ENCODE measurements at places on chromosomes 2 and 18. TPM values are rescaled to one million over a fixed set of nuclear protein-coding genes. Genes with fewer than 3 reads are reported as not detected.
A peak's percentile ranks its signal among the peaks of the same experiment; 100 is the strongest.

TRIM54 gene
- 0.24 TPM for total RNA-seq

KIAA2012 gene
- total RNA-seq: not detected

TUBA4B gene
- total RNA-seq: not detected

GYPC gene
- total RNA-seq: 179 TPM

DNA sequence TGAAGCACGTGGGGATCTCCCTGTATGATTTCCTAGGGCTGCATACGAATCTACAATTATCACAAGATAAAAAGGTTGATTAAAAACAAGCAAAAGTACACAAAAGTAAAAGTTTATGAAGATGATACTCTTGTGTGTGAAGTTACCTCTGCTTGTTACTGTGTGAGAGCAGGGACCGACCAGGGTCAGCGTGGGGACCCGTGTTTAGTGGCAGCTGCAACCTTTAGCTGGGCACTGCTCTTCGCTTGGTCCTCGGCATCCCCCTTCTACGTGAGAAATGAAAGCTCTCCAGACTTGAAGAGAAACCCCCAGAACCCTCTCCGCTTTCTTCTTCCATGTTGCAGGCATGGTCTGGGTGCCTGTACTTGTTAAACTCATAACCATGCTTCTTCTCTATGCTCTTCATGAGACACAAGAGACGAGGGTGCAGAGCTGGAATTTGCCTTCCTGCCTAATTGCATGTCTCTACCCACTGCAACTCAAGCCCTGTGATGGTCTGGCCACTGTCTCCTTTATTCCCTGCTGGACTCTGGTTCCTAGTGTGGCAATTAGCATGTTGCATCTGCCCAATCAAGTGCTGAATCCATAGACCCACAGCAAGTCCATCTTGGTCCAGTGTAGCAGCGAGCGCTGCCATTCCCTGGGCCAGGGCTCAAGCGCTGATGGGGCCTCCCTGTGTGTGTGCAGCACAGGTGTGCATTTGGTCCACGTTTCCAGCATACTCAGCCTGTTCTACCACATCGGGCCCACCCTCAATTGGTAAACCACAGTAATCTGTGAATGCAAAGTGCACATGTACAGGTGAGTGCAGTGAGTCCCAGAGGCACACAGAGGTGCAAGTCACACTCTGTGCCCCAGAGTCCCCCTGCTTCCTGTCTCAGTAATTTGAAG is 88.5 kb downstream of the TWIST2 start:
- no peak for DNase-seq

- DNase-seq: no peak
These were observed 773.9 kb upstream of the LRATD1 start for GRCh38 chr2:13858626-13859025.

GRCh38 chr2:119402645-119403560 is 28.8 kb upstream of the TMEM37 start:
- DNase-seq: no peak

- DNase-seq: no peak
These were observed 177.9 kb upstream of the SETBP1 start for GRCh38 chr18:44502790-44503189.

- no peak for DNase-seq
These were observed 35.1 kb downstream of the DCAF17 start for GRCh38 chr2:171469176-171469575.

- DNase-seq: no peak
These were observed 8.2 kb downstream of the SLC35F6 start for GRCh38 chr2:26772064-26773001.

DNA sequence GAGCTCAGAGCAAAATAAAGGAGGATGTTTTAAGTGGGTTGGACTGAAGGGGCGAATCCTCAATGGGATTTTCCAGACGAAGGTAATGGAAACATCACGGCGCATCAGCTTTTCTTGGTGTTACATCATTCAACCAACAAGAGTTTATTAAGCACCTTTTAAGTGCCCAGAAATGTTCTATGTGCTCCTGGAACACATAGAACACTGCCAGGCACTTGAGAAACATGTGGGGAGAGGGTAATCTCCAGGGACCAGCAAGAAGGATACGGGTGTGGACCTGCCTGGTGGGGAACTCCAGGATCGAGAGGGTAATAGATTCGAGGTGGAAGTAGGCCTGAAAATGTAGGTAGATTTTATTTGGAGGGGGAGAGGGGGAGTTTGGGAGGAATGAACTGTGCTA is 168.6 kb downstream of the PRKCE start:
- DNase-seq: no peak

DNA sequence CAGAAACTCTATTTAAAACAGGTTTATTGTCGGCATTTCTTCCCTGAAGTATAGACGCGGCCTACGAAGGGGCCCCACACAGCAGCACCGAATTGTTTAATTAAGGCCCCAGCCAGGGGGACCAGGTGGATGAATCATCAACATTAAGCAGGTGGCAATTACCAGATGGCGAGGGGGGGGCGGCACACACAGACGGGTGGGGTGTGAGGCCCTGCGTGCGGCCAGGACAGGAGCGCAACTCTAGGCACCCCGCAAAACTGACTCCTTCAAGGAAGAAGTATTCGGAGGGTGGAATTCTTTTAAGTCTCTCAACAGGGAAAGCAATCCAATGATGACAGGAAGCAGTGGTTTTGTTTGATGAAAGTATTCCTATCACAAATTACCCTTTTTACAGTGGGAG is 830.4 kb downstream of the GALR1 start:
- no peak for DNase-seq

DNA sequence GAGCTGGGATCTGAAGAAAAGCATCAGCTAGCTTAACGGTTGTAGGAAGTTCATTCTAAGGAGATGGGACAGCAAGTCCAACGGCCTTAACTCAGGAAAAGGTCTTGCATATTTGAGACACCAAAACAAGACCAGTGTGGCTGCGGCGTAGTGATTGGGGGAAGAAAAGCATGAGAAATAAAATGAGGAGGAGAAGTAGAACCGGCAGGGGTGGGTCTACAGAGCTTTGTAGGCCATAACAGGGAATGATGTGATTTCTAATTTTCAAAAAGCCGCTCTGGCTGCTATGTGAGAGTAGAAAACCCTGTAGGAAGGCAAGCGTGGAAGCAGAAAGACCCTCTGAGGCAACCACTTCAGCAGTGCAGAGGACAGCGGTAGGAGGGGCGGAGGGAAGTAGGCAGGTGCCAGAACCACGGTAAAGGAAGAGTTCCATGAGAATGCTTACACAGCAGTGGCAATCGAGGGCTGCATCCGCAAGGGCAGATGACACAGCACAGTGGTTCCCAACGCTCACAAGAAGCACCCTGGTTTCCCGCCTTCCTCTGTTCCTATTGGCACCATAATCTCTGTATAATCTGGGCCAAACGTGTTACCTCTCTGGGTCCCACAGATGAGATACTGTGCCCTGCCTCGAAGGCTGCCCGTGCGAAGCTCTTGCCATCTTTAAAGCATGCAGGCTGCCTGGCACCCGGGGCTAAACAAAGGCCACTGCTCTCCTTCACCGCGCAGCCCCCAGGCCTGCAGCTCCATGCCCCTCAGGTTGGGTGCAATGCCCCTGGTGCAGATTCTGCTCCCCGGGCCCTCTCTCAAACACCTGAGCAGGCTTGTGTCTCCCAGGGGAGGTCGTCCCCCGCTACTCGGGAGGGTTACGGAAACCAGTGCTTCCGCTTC is 795 bp downstream of the ANKRD39 start:
- peak; percentile 25 for DNase-seq

DNA sequence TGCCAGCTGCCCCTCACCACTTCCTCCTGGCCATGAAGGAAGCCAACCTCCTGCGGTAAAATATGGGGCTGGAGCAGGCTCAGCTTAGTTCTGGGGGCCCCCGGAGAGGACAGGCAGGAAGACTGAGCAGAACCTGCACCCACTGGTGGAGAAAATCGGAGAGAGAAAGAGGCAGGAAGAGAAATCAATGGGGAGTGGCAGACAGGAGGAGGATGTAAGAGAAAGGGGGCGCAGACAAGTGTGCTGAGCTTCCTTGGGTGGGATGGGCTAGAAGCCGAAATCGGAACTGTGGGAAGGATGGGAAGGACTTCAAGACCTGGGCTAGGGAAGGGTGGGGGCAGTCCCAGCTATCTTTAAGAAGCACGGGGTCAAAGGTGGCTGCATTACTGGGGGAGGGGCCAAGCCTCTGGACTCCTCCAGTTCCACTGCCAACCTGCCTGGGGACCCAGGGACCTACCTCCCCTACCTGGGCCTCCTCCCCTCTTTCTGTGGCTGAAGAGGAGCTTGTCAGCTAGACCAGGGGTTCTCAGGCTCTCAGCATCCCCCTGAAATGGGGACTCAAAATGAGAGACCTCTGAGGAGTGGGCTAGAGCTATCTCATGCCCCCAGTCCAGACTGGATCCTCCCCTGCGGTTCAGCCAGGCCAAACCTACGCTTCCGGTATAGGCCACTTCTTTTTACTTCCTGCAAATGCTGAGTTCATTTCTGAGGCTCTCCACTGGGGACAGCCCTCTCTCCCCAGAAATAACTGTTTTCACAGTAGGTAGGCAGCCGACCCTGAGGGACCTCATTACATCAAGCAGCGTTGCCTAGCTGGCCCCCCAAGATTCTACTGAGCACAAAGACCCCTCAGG is 33.6 kb upstream of the B3GNT7 start:
- DNase-seq: no peak

- DNase-seq: no peak
These were observed 145.4 kb downstream of the TMEFF2 start for GRCh38 chr2:192049362-192049761.

DNA sequence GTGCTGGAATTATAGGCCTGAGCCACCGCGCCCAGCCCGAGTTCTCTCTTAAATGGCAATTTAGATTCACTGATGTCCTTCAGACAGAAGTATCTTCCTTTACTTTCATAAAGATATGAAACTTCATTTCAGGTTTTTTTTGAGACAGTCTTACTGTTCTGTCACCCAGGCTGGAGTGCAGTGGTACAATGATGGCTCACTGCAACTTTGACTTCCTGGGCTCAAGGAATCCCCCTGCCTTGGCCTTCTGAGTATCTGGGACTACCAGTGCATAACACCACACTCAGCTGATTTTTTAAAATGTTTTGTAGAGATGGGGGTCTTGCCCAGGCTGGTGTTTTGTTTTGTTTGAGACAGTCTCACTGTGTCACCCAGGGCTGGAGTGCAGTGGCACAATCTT is 13.2 kb downstream of the ITGB1BP1 start:
- DNase-seq: no peak

GRCh38 chr2:96150791-96151594 is 5.8 kb upstream of the DUSP2 start:
- DNase-seq: no peak

DNA sequence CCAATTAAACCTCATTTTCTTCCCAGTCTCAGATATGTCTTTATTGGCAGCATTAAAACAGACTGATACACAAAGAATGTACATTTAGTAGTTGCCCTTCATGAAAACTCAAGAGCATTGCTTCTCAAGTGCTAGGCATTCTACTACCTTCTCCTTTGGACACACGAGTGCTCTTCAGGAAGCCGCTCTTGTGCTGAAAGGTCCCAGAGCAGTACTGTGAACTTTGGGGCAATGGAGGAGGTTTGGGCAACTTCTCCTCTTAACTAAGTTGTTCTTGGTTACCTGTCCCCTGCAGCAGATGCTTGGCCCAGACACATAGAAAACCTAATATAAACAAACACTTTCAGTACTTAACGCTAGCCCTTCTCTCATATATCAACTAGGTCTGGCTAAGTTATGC is 362.8 kb downstream of the DPP10 start:
- no peak for DNase-seq

- no peak for DNase-seq
These were observed 28.7 kb downstream of the DYSF start for GRCh38 chr2:71482055-71482454.

DNA sequence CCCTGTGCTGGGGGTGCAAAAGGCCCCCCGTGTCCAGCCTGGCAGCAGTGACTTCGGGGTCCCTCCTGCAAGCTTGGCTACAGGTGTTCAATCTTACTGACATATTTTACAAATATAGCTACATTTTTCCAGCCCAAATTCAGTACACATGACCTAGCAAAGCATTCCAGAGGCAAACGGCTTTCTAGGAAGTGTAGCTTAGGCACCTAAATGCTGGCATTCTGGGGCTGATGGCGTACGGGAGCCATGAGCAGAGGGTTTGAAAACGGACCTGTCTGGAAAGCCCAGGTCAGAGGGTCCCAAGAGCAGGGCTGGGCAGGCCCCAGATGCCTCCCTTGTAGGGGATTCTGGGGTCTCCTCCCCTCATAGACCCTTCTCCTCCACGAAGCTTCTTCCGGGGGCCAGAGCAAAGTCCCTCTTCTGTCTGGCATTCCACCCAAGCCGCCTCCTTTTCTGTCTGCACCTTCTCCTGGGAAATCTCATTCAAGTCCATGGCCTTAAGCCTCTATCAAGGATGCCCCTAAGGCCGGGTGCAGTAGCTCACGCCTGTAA is 63.3 kb upstream of the ASAP2 start:
- no peak for DNase-seq

DNA sequence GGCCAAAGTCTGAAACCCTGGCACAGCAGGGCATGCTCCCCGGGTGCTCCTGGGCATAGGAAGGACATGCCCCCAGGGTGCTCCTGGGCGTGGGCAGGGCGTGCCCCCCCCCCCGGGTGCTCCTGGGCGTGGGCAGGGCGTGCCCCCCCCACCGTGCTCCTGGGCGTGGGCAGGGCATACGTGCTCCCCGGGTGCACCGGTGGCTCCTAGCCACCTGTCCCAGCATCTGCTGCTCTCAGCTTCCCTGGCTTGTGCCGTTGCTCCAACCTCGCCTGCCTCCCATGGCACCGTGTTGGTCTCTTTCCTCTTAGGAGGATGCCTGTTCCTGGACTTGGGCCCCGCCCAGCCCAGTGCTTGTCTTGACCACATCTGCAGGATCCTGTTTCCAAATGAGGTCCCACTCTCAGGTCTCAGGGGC is 95.6 kb upstream of the CTDP1 start:
- DNase-seq: no peak

GRCh38 chr2:109139865-109140396 is 10.9 kb downstream of the SH3RF3 start:
- DNase-seq: no peak

- DNase-seq: no peak
These were observed 212.3 kb downstream of the MGAT5 start for GRCh38 chr2:134466141-134466540.

- DNase-seq: peak; percentile 7
These were observed 37.8 kb upstream of the FZD5 start for GRCh38 chr2:207807516-207807915.

DNA sequence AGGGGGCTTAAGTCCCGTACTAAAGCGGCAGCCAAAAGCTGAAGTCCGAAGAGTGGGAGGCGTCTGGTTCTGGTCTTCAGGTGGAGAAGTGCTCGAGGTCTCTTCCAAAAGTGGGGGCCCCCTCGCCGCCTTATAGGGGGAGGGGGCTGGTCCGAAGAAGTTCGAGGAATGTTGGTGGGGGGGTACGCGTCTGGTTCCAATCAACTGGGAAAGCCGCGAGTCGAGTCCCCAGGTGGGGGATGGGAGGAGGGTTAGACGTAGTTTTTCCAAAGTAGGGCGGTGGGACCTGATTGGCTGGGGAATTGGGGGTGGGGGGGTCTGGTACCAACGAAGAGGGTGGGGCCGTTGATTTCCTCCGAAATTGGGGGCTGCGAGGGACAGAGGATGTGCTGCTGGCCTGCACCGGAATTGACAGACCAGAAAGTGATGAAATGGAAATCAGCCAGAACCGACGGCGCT is 594 bp downstream of the ITM2C start:
- no peak for DNase-seq

DNA sequence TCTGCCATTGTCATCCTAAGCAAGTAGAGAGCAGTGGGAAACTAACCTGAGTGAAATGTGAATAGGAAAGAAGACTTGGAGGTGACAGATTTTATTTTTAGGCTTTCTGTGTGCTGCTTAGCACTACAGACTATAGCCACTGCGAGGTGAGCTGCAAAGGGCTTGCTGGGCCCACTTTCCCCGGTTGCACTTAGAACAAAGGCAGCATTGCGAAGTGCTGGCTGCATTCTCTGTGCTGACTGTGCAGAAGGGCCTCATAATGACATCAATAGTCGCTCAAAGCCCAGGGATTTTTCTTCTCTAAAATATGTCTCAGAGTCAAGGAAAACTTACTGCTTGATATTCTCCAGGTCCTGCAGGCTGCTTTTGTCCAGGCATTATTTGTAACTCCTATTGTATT is 592.1 kb downstream of the TDRD15 start:
- DNase-seq: no peak
